Vein endothelial cell (primary cell): ENCODE measurements at places on chromosomes 1 and 21. TPM values are rescaled to one million over a fixed set of nuclear protein-coding genes. Genes with fewer than 3 reads are reported as not detected.

The GPR25 gene
- not detected in 2 replicates for total RNA-seq

The ATP1A2 gene
- total RNA-seq: not detected in 2 replicates

The ATPAF1 gene
- 33.1 and 40.5 TPM in 2 replicates for total RNA-seq

The SPRR4 gene
- total RNA-seq: not detected in 2 replicates

The SPRR1B gene
- not detected in 2 replicates for total RNA-seq

The DCAF6 gene
- total RNA-seq: 51.0 and 54.0 TPM in 2 replicates

The ADAMTS5 gene
- total RNA-seq: under 0.01 TPM in 2 replicates

The CTNNBIP1 gene
- 42.5 and 49.5 TPM in 2 replicates for total RNA-seq

The VASH2 gene
- under 0.01 and 0.10 TPM in 2 replicates for total RNA-seq

The MPZ gene
- total RNA-seq: 0.33 and 0.86 TPM in 2 replicates

The TMPRSS15 gene
- not detected in 2 replicates for total RNA-seq

The HSPG2 gene
- 2,022 and 2,795 TPM in 2 replicates for total RNA-seq

The MMEL1 gene
- total RNA-seq: 0.38 and 5.9 TPM in 2 replicates

The DIRAS3 gene
- 0.57 and 0.98 TPM in 2 replicates for total RNA-seq

The HHIPL2 gene
- total RNA-seq: not detected in 2 replicates

The FCGR2B gene
- total RNA-seq: not detected in 2 replicates

The ANGPTL3 gene
- not detected in 2 replicates for total RNA-seq

The ROR1 gene
- 3.3 and 3.6 TPM in 2 replicates for total RNA-seq

The PAQR7 gene
- 7.0 and 9.8 TPM in 2 replicates for total RNA-seq

The LGR6 gene
- total RNA-seq: under 0.01 TPM in 1 of 2 replicates, not detected in the other

The OR2L8 gene
- not detected in 2 replicates for total RNA-seq

The MLLT11 gene
- total RNA-seq: 9.8 and 12.4 TPM in 2 replicates

The OR14K1 gene
- not detected in 2 replicates for total RNA-seq

The MRPS15 gene
- 80.6 and 86.2 TPM in 2 replicates for total RNA-seq

The SMIM12 gene
- total RNA-seq: 46.4 and 66.4 TPM in 2 replicates

The LRRC39 gene
- total RNA-seq: 0.29 and 0.65 TPM in 2 replicates

The CHIA gene
- total RNA-seq: not detected in 2 replicates

The ASPM gene
- 17.0 and 34.3 TPM in 2 replicates for total RNA-seq

The ADGRB2 gene
- 0.19 and 0.65 TPM in 2 replicates for total RNA-seq

The APCS gene
- not detected in 2 replicates for total RNA-seq

The FCRL4 gene
- total RNA-seq: under 0.01 TPM in 1 of 2 replicates, not detected in the other
